ENCODE measurements at places on chromosomes 12 and 14.

DNA sequence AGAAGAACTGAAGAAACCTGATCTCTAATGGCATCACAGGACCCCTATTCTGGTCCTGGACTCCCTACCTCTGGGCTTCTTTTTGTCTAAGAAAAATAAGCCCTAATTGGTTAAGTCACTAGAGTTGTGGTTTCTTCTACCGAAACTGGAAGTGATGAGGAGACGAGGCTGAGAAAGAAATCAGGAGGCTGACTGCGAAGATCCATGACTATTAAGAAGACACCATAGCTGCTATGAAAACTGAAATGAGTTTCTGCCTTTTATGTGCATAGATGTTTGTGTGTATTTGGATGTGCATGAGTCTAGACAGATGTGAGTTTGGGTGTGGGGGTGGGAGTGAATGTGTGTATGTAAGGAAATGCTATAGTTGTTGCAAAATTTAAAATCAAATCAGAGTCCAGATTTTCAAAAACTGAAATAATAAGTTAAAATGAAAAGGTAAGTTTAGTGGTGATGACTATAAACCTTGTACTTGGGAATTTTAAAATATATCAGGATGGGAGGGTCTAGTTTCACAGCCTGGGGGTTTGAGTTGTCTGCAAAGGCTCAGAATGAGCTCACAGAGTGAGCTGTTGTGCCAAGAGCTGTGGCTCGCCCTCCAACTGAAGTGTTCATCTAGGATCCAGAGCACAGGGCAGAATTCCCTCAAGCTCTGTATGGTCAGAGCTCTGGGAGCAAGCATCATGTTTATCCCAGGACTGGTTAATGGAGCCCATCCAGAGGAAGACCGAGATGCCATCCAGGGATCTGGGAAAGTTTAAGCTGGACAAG, 94.9 kb downstream of the VCPKMT start:
- no peak for DNase-seq

GRCh38 chr12:65720136-65721130, 103.8 kb upstream of the HMGA2 start:
- DNase-seq: no peak

DNA sequence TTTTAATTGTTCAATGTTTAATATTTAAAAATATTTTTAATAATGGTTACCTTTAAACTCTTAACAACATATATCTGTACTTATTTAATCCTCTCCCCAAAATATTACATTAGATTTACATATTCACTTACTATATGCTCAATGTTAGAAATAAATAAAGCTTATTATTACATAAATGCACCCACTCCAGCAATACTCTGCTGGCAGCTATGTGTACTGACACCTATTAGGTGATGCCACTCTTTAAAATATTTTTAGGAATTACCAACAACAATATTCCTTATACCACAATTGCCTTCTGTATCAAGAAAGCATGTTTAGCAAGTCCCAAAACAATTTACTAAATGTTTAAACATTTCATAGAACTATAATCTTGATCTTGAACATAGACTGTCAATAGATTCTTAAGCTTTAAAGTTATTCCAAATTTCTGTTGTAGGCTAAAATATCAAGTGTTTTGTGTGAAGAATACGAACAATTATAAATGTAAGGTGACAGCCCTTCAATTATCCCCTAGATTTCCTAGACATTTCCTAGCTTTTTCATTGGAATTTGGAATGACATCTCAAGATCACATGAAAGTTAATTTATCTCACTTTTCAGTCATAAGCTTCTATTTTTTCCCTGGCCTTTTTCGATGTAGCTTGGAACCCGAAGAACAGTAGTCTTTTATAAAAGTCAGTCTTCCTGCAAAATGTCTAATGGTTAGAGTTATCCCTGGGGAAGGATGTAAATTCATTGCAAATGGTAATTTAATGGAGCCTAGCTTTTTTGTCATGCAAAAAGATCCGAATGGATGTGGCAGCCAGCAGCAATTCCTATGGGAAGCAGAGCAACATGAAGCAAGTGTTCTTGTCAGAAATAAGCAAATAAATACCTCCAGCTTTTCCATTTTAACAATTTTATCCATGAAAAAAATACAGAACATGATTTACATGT, 907.5 kb upstream of the ATXN7L3B start:
- DNase-seq: no peak

DNA sequence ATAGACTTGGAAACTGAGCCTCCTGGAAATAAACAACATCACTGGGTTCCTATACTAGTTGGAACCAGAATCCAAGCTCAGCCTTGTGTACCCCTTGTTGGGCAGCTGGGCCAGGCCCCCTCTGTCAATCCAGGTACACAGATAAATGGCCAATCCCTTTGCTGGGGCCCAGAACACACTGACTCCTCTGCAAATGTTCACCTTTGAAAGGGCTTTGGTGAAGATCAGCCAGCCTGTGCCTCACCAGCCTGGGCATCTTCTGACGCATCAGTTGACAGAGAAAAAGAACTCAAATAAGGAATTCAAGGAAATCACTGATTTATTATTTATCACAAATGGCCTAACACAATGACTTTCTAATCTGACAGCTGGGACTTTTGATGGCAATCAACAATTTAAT, 1090.2 kb downstream of the BCL11B start:
- DNase-seq: no peak

GRCh38 chr12:95515197-95515596, 36.1 kb downstream of the USP44 start:
- no peak for DNase-seq

DNA sequence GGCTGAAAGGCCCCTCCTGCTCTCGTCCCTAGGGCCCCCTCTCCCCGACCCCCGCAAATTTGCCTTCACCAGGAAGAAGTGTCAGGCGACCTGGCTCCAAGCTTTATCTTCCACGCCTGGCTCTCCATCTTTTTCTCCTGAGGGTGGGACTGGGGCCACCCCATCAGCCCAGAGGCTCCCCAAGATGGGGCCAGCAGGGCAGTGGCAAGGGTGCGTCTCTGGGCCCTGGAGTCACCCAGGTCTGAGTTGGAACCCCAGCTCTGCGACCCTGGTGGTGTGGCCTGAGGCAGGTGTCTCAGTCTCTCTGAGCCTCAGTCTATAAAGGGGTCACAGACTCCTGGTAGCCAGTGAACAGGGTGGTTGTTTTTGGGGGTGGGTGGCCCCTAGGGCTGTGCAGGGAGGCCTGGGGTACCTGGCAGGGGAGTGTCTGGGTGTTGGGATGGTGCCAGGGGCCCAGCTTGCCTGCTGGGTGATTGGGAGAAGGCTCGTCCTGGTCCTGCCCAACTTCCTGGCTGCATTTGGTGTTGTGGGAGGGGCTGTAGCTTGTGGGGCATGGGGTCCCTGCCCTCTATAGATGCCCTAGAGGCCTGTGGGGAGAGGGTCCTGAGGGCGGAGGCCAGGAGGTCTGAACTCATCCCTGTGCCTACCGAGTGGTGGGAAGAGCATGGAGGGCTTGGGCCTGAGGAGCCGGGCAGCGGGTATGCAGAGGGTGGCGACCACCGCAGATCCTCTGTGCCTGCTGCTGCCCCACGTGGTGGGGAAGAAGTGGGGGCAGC, 7.6 kb downstream of the KIF26A start:
- DNase-seq: no peak

- no peak for DNase-seq
Observed at GRCh38 chr14:39472078-39472477, 39.8 kb upstream of the FBXO33 start.

- no peak for DNase-seq
Observed at GRCh38 chr14:25396128-25396527, 346.2 kb upstream of the STXBP6 start.

DNA sequence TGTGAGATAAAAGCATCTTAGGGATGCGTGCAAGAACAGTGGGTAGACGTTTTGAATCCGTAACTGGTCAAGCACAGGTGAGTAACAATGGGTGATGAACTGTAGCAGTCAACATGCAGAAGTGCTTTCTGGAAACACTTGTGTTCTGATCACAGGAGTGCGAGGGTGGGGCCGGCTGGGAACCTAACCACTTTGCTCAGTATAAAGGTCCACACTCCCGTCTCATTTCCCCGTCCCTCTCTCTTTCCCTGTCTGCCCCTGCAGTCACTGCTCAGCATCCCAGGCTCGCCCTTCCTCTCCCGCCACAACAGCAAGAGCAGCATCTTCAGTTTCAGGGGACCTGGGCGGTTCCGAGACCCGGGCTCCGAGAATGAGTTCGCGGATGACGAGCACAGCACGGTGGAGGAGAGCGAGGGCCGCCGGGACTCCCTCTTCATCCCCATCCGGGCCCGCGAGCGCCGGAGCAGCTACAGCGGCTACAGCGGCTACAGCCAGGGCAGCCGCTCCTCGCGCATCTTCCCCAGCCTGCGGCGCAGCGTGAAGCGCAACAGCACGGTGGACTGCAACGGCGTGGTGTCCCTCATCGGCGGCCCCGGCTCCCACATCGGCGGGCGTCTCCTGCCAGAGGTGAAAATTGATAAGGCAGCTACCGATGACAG, 127.1 kb downstream of the FIGNL2 start:
- DNase-seq: no peak

DNA sequence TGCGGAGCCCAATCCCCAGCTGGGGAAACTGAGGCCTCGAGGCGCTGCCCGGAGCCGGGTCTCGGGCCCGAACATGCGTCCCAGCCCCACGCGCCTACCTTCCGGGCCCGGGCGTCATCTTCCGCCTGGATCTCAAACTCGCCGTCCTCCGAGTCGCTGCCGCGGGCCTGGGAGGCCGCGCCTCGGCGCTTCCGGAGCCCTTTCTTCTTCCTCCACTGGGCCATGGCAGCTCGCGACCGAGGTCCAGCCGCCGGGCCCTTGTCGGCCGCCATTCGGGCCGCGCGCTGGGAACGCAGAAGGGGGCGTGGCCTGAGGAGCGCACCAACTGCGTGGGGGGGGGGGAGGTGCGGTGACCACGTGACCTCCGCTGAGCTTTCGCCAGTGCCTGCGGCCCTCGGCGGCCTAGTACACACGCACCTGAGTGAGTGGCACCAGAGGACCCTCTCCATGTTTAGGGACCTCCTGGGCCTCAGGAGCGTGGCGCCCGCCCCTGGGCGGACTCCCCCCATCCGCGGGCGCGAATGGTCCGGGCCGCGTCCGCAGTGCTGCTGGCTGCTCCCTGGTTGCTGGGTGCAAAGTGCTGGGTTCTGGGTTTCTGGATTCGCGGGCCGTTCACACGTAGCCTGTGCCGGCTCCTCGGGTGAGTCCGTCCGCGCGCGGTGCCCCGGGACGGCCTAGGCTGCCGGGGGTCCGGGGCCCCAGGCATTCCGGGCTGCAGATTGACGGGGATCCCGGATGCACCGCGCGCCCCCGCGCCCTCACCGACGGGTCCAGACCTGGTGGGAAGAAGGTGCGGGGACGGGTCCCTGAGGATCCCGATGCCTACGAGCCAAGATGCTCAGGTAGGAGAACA, at the start of the genes DDX54 and RITA1:
Gene DDX54, minus strand, starts transcription at position 299 of the 853 bp plus-strand sequence. Its CDS starts 27 bp downstream, at position 272.
Gene RITA1, plus strand, starts transcription at position 542 of the 853 bp plus-strand sequence. CDS start 1,026 bp downstream, outside the sequence.
- peak; percentile 94 for DNase-seq

DNA sequence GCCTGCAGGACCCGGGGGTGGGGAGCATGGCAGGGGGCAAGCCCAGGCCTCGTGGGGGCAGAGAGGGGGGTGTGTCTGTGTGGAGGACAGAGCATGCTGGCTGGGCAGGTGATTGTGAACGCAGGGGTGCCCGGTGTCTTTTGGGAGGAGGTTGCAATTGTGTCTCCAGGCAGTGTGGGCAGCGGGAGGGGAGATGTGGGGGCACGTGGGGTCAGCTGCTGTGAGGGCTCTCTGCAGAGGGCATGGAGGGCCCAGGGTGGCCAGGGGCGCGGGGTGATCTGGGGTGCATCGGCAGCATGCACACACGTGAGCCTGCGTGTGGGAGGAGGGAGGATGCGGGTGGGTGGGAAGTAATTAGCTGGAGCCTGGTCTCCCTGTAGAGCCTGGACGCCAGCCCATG, 32.2 kb upstream of the DIO3 start:
- DNase-seq: no peak

DNA sequence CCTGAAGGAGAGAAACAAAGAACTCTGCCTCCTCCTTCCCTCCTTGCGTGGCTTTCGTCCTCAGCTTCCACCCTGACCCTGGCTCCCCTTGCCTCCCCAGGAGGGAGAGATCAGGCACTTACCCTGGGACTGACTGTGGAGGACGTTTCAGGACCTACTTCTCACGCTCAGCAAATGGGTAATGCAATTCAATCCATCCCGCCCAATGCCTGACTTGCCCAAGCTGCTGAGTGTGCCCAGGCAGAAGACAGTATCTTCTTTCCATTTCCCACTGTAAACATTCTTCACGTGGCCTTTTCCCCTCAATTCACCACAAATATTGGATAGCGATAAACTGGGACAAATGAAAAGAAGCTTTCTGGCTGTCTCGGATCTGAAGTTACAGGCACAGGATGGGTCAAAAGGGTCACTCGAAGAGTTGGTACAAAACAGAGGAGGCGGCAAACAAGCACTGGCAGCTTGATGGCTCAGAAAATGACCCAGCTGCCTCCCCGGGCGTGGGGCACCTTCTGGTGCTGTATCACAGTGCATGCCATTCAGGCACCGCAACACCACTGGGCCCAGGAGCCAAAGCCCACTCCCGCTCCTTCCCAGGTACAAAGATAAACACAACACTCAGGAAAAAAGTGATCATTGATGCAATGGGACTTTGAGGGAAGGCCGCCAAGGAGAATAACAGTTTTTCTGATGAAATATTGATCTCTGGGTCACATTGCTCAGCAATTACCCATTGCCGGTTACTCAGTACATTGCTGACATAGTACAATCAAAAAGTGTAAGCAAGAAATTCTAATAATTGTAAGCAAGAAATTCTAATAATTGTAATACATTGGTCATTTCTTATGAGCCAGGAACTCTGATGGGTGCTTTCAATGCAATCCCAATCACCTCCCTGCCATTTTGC, 65.8 kb downstream of the TRIM9 start:
- DNase-seq: no peak

DNA sequence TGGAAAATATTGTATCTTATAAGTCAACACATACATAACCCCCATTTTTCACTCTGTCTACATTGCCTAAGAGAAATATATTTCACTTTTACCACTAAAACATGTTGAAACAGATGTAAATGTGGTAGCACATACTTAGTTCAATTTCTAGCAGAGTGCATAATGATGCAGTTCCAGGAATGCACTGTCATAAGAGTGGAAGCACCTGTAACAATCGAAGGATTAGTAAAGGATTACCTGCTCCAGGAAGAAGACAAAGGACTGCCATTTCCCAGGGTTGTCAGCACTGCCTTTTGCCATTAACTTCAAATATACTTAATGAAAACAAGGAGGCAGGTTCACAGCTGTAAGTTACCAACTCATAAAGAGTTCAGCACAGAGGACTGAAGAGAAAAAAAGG, 24.6 kb downstream of the DAD1 start:
- no peak for DNase-seq

DNA sequence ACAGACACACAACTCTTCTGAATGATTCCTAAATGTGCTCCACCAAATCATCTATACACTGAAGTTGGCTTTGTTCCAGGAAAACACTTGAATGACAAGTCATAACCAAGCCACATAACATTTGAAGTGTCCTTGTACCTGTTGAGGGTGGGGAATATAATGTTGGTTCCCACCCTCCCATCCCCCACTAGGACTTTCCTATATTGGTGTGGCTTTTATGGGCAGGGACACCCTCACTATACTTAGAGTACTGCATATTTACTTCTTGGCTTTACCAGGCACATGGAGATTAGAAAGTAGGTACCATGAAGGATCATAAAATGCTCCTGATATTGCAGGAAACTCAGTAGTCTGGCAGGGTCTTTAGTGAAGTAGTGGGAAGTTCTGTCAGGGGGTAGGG, 9.7 kb upstream of the BHLHE41 start:
- DNase-seq: no peak

- no peak for DNase-seq
Observed at GRCh38 chr12:41801261-41801660, 343.4 kb downstream of the GXYLT1 start.
